ENCODE measurements at places on chromosomes 5 and 9.

GRCh38 chr5:10913841-10914240 is 152.8 kb upstream of the DAP start:
- DNase-seq = no peak

DNA sequence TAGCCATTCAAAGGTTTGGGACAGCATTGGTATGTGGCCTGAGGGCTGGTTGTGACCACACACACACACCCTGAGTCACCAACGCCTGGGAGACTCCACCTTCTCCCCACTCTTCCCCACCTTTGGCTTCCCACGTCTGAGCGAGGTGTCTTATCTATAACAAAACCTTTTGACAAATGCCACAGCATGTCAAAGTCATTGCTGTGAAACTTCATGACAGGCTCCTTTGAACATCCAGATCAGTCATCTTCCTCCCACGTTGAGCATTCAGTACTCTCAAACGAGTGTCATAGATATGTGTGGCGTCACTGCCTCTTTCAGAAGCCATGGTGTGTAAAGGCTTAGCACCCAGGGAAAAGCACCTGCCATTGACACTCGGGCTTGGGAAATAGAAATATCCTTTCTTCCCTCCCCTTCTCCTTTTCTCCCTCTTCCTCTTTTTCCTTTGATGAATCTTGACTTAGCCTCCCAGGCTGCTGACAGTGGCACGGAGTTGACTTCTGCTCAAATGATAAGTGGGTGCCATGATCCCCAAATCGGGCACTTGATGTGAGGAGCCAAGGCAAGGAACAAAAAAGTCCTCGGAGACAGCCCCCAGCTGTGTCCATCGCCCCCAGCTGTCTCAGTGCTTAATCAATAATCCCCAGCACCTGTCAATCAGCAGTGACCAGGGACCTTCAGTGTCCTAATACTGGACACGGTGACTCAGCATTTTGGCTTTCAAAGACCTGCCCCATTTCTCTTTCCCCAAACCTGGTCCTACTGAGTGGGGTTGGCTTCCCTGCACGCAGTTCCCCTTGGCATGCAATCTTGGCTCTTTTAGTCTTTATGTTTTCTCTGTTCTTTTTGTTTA is 114.8 kb downstream of the FGF18 start:
- DNase-seq = no peak

- no peak for DNase-seq
Observed at GRCh38 chr9:109745335-109746283, 34.4 kb upstream of the PALM2AKAP2 start.

GRCh38 chr9:1980387-1980786 is 34.8 kb upstream of the SMARCA2 start:
- no peak for DNase-seq

- no peak for DNase-seq
Observed at GRCh38 chr9:125579030-125579932, 127.7 kb downstream of the MAPKAP1 start.

DNA sequence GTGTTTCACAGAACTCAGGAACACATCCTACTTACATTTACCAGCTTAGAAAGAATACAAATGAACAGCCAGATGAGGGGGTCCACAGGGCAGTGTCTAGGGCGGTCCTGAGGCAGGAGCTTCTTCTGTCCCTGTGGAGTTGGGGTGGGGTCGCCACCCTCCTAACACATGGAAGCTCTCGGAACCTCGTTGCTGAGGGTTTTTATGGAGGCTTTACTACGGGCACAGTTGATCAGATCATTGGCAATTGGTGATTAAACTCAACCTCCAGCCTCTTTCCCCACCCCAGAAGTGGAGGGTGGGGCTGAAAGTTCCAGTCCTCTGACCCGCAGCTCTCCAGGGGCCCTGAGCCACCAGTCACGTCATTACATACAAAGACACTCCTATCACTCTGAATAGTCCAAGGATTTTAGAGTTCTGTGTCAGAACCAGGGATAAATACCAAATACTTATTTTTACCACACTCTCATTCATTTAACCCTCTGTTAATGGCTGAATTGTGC is 156.9 kb downstream of the COL23A1 start:
- DNase-seq = no peak

GRCh38 chr5:71658916-71659662 is 60.0 kb upstream of the CARTPT start:
- no peak for DNase-seq

- DNase-seq = no peak
Observed at GRCh38 chr5:160496334-160496733, 74.7 kb downstream of the PTTG1 start.

- no peak for DNase-seq
Observed at GRCh38 chr5:122885891-122886290, 40.5 kb downstream of the SNX24 start.

DNA sequence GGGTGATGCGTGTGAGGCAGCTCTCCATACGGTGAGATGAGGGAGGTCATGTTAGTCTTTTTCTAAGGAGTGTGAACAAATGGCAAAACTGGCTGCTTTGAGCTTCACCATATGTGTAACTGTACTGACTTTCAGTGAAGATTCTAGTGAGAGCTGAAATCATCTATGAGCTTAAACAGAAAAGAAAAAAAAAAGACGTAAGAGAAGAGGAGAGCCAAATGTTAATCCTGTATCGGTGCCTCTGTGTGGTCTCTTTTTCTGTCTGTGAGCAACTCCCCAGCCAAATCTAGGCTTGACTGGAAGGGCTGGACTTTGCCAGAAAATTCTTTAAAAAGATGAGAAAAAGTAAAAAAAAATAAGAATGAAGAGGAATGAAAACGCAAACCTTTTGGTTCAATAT is 209.7 kb upstream of the TUT7 start:
- DNase-seq = no peak

DNA sequence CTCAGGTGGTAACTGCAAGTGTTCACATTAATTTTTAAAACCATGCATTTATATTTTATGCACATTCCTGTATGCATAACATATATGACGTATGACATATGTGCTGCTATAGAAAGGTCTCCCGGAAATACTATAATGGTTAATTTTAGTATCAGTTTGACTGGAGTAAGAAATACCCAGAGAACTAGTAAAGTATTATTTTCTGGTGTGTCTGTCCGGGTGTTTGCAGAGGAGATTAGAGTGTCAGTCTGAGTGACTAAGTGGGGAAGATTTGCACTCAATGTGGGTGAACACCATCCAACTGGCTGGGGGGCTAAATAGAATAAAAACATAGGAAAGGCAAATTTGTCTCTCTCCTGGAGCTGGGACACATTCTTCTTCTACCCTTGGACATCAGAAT is 26.9 kb downstream of the UIMC1 start:
- DNase-seq = no peak

DNA sequence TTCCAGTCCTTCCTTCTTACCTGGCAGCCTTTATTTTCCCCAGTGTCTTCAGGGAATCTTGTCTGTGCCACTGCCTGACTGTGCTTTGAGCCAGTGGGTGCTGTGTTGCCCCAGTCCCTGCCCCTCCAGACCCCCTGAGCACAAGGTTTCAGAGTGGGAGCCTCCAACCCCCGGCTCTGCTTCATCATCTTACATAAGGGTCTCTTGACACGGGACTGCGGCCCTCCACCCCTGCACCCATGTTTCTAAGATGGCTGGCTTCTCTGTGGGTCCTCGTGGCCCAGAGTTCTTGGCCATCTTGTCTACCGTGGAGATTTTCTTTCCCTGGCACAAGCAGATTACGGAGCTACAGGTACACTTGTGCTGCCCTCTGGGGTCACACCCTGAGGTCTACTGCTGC is 194.1 kb downstream of the CACNA1B start:
- no peak for DNase-seq

DNA sequence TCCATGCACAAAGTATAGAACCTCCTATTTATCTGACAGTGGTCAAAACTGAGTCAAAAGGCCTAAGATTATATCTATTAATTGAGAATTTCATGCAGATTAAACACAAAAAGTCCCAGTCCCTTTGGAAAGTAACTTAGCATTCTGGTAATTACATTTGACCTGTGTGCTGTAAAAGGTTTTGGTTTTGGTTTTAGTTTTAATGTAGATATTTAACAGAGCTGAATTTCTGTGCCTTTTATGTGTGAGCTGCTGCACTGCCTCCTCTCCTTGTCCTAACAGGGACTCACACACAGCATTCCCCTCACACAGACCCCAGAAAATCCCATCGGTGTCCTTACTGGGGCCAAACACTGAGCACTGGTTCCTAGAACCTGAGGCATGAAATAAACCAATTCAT is 31.0 kb upstream of the FSD1L start:
- no peak for DNase-seq

DNA sequence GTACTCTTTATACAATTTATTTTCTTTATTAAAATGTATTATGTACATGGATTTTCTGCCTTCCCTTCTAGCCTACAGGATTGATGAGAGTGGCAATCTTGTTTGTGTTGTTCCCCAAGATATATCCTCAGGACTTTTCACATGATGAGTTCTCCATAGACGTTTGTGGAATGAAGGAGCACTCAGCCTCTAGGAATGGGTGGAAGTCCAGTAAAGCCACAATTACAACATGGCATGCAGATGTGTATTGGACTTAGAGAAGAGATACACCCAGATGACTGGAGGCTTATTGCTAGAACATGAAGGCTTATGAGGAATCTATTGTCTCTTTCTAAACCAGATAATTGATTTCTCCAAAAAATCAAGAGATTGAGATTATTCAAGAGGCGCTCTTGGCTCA is 8.2 kb upstream of the DOCK2 start:
- no peak for DNase-seq

DNA sequence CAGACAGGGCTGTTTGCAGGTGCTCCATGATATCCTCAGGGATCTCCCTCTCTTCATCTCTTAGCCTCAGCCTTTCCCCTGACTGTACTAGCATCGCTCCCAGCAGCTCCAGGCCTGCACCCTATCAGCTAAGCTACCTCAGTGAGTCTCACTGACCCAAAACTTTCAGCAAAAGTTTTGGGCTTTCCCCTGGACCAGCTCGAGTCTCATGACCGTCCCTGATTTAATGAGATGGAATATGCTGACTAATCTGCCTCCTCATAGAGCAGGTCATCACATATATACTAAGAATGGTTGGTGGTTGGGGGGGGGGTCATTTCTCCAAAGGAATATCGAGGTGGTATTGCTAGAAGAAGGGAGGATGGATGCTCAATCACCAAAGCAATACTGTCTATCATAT is 151.5 kb downstream of the NR3C1 start:
- no peak for DNase-seq

DNA sequence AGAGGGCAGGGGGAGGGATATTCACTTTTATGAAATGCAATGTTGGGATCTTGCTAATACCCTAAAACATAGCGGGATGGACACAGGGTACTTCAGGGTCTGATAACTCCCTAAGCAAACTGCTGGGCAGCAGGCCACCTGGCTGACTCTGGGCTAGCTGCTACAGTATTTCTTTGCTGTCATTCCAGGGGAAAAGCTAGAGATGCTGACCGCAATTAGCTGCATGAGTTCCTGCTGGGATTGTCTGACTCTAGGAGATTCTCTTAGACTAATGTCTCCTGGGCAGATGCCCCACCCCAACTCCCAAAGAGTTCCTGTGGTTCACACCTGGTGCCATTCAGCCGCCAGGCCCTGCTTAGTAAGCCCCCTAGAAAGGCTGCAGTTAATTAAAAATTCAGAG is 69.9 kb downstream of the PSAT1 start:
- DNase-seq = no peak

- no peak for DNase-seq
Observed at GRCh38 chr9:98341157-98342097, 86.0 kb upstream of the TBC1D2 start.

GRCh38 chr5:17229313-17229712 is 11.9 kb downstream of the BASP1 start:
- no peak for DNase-seq

GRCh38 chr9:32940740-32941139 is 60.7 kb downstream of the APTX start:
- DNase-seq = no peak

GRCh38 chr9:129328355-129329042 is 150.4 kb upstream of the IER5L start:
- DNase-seq = no peak

GRCh38 chr9:131404581-131404980 is 10.7 kb downstream of the PRRC2B start:
- DNase-seq = no peak

DNA sequence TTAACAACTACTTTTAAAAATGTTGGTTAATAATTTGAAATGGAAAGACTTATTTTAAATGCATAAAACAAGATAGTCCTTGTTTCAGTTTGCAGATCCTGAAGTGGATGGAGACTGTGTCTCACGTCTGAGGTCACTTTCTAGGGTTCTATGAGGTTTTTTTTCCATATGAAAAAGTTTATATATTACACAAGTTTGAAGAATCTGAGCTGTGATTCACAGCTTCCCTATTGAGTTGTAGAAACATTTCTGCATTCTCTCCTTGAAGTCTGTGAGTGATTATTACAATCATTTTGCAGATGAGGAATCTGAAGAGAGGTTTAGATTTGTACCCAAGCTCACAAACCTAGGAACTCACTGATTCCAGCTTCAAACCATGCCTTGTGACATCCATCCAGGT is 442.5 kb upstream of the KLF4 start:
- DNase-seq = no peak

GRCh38 chr5:111232311-111233051 is 8.3 kb downstream of the CAMK4 start:
- no peak for DNase-seq

GRCh38 chr5:151164687-151165392 is 7.3 kb upstream of the ANXA6 start:
- DNase-seq = peak; percentile 59

- DNase-seq = no peak
Observed at GRCh38 chr5:15676591-15676990, 176.6 kb downstream of the FBXL7 start.

- no peak for DNase-seq
Observed at GRCh38 chr9:116057371-116057770, 96.2 kb upstream of the PAPPA start.

DNA sequence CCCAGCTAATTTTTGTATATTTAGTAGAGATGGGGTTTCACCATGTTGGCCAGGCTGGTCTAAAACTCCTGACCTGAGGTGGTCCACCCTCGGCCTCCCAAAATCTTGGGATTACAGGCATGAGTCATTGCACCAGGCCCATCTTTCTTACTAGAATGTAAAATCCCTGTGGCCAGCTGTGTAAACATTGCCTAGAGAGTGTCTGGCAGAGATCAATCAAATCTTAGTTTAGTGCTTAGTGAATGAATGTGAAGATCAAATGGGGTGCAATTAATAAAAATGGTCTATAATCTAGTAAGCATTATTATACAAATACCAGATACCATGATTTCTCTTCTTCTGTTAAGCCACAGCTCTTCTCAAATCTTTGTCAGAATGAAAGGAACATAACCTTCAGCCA is 289.9 kb downstream of the KCTD16 start:
- DNase-seq = no peak

DNA sequence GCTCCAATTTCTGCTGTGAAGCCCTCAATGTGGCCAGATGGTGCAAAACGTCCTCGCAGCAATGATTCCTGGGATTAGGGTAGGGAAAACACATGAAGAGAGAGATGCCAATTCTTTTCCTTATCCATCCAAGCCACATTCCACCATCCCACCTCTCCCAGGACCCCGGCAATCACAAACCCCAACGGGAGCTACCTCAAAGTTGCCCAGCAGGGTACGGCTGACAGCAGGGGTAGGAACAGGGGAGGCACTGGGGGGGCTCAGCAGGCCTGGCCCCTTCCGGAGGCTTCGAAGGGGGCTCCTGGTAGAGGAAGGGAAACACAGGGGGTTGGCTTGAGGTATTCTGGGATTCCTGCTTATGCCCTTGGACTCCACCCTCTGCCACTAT is 3.4 kb upstream of the STOML2 start:
- DNase-seq = no peak

GRCh38 chr9:133778336-133779013 is 40.3 kb upstream of the SARDH start:
- no peak for DNase-seq

- DNase-seq = no peak
Observed at GRCh38 chr9:117413346-117414219, 1.3 kb downstream of the ASTN2 start.
